ENCODE measurements at places on chromosomes 3 and 15.

- no peak for DNase-seq
These were observed 57.8 kb downstream of the NEK10 start for GRCh38 chr3:27311400-27311799.

DNA sequence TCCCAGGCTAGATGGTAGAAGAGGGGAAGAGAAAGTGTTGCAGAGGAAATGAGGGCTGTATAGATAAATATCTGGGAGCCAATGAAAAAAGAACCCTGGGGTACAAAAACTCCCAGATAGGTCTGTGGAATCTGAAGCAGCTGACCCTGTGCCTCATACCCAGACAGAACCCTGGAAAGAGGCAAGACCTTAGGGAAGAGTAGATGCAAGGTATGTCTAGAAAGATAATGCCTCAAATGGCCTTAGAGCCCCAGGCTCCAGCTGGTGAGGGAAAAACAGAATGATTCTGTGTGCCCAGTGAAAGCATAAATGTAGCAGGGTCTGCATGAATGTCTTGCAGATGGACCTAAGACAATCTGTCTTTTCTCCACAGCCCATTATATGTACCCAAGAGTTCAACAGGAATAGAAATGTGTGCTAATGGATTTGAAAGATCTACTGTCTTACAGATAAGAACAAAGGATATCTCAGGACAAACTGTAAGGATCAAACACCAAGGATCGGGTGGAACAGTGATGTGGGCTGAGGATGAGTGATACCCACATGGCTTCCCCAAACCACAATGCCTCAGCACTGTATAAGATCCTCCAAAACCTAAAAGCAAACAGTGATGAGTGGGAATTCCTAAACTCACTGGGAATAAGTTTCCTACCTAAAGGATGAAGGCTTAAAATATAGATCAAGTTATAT, 58.8 kb downstream of the NCEH1 start:
- no peak for DNase-seq

GRCh38 chr15:70210528-70210927, 112.8 kb upstream of the TLE3 start:
- DNase-seq = peak; percentile 20

DNA sequence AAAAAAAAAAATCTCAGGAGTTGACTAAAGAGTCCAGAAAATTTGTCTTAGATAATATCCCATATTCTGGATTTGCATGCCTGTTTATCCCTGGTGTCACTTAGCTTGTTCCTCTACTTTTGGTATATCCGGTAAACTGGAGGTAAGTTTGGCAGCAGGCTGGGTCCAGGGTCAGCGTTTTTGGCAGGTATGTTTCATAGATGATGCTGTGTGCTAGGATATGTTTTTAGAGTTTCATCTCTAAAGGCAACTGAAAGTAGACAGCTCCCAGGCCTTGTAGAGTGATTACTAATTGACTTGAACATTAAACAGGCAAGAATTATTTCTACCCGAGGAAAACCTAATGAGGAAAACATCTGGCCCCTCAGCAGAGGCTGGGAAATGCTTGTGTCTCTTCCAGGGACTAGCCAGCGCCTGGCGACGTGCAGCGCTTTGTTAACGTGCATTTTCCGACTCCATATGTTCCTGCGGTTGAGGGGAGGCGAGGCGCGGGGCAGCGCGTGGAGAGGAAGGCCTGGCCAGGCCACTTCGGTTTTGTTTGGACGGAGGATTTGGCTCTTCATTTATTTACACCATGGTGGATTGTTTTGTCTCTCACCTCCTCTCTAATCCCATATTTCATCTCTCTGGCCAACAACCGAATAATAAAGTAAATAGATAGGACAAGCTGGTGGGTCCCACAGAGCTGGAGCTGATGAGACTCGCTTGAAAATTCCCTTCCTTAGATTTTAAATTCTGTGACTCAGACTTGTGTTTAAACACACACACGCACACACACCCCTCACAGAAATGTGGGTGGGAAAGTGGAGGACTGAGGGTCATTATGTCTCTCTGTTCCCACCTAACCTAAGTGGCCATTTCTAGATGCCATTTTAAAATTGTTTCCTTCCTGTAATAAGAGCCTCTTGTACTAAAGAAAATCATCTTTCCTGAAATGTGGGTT, 65.3 kb downstream of the ASB7 start:
- no peak for DNase-seq

DNA sequence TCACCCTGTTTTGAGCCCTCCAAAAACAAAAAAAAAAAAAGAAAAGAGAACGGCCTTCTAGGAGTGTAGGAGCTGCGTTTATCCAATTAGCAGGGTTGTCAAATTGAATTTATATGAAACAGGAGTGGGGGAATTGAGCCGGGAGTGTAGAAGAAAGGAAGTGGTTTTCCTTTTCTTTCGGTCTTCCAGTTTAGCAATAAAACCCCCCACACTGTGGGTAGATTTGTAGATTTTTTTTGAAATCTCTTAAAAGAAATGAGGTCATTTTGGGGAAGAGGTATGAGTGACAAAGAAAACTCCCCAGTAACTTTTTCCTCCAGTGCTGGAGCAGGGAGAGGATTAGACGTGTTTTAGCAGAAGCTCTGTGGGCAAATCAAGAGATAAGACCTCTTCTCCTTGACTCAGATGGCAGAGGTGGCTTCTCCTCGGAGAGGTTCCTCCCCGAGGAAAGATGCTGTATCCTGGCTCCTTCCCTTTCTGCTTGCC, 30.8 kb downstream of the BOC start:
- no peak for DNase-seq

GRCh38 chr15:59885832-59886231, 118.3 kb upstream of the FOXB1 start:
- DNase-seq = no peak

DNA sequence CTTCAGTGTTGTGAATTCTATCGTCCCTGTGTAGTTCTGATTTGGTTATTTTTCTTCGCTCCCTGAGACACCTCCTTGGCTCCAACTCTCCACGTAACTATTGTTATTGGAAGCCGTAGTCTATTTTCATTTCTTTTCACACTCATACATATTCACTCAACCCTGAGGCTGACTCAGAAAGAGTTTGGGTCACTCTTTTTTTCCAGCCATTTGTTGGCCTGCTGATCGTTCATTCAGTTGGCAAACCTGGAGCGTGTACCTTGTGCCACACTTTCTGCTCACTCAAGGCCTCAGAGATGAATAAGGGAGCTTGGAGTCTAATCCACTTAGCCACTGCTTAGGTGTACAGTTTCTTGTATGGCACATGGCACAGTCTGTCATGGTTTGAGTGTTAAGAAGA, 22.4 kb downstream of the GYG1 start:
- no peak for DNase-seq

GRCh38 chr15:57337868-57338411, 38.4 kb upstream of the CGNL1 start:
- DNase-seq = no peak

- DNase-seq = no peak
These were observed 506.8 kb downstream of the PDCD6IP start for GRCh38 chr3:34305266-34305665.

GRCh38 chr3:106191211-106191610, 322.4 kb upstream of the CBLB start:
- no peak for DNase-seq

DNA sequence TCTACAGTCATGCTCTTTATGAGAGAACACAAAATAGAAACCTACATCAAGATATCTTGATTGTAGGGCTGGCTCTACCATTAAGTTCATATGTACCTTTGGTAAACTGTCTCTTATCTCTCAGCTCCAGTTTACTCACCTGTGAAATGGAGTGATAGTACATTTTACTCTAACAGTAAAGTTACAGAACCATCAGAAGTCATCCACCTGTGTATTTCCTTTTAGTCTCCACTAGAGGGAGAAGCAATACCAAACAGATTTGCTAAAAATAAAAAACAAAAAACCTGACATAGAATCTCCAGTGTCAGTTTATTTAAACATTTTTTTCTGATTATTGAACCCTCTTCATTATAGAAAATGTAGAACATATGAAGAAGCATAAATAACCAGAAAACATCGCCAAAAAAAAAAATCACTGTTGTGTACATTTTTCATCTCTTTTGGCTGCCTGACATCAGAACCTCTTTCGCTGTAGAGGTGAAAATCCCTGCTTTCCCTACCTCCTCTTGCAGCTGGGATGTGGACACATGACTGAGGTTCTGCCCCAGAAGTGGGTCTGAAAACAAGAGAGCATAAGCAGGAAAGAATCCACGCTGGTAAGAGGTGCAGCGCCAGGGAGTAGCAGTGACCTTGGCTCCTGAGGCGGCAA, 48.7 kb upstream of the WDR72 start:
- peak; percentile 5 for DNase-seq

DNA sequence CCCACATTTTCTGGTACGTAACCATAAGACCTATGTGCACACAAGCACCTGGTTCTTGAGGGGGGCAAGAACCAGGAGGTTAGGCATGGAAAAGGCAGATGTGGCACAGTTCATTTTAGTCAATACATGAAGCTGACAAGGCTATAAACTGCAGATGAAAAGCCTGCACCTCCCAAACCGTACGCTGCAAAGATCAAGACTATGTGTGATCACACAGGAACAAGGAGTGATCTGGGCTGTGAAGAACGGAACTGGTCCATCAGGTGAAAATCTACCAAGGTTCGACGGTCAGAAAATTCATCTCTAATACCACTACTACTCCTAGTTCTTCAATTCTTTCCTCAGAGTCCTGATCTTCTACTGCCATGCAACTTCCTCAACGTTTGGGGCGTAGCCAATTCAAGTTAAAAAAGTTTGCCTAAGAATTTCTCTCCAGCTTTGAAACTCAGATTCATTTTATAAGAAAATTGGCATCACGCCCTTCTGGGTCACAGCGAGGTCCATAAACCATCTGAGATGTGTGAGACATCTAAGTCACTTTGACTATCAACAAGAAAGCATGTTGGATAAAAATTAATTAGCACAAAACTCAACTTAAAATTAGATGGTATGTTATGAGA, 41.9 kb downstream of the PLD1 start:
- no peak for DNase-seq

DNA sequence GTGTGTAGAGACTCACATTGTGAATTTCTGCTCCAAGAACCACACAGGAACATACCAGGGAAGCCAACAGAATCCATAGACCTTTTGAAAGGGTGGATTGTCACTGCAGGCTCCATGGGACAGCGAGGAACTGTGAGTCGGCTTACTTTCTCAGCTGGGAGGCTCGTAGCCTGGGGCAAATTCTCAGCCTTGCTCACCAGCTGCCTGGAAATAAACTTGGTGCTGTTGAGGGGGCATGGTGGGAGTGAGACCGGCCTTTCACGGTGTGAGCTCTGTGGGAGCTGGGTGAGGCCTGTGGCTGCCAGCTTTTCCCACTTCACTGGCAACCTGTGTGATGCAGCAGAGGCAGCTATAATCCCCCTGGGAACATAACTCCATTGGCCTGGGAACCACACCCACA, 146.6 kb upstream of the P2RY1 start:
- no peak for DNase-seq

DNA sequence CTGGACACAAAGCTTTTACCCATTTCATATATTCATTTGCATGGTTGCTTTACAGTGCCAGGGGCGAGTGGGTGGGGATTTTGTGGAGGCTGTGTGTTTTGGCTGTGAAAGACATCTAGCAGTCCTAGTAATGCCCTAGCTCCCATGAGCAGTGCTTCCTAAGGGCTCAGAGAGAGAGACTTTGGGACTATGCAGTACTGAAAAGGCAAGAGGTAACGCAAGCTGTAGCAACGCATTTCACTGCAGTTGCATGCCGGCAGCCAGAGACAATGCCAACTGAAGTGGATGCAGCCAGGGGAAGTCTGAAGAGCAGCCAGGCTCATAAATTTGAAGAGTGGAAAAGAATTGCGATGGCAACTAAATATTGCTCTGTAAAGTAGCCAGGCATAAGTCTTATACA, 27.4 kb upstream of the ATP10A start:
- DNase-seq = no peak

GRCh38 chr3:174442302-174442682, 416.8 kb upstream of the NAALADL2 start:
- no peak for DNase-seq

DNA sequence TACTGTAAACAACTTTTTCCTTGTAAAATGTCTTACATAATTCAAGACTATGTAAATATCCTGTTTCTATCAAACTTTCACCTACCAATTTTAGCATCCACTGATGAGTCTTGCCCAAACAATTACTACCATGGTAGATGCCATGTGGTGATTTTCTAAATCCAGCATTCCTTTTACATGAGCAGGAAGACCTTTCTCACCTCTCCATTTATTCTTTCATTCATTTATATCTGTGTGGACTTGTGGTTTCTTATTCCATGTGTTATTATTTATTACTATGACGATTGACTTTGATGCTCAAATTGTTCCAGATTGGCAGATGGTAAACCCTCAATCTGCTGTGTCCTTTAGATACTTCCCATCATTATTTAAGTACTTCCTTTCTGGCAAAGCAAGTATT, 62.4 kb downstream of the IFT57 start:
- DNase-seq = no peak

DNA sequence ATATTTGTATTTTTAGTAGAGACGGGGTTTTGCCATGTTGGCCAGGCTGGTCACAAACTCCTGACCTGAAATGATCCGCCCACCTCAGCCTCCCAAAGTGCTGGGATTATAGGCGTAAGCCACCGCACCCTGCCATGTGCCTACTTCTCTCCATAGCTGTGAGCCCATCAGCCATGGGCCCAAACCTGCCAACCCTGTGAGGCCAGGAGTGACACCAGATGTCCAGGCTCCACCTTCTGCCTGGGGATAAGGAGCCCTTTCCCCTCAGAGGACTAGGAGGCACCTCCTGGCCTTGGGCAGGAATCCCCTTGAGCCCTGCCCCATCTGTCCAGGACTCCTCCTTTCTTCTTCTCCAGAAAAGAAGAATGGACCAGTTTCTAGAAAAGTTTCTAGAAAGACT, 14.2 kb upstream of the RFT1 start:
- DNase-seq = no peak

- DNase-seq = no peak
These were observed 447.4 kb upstream of the NR2F2 start for GRCh38 chr15:95883064-95883463.

DNA sequence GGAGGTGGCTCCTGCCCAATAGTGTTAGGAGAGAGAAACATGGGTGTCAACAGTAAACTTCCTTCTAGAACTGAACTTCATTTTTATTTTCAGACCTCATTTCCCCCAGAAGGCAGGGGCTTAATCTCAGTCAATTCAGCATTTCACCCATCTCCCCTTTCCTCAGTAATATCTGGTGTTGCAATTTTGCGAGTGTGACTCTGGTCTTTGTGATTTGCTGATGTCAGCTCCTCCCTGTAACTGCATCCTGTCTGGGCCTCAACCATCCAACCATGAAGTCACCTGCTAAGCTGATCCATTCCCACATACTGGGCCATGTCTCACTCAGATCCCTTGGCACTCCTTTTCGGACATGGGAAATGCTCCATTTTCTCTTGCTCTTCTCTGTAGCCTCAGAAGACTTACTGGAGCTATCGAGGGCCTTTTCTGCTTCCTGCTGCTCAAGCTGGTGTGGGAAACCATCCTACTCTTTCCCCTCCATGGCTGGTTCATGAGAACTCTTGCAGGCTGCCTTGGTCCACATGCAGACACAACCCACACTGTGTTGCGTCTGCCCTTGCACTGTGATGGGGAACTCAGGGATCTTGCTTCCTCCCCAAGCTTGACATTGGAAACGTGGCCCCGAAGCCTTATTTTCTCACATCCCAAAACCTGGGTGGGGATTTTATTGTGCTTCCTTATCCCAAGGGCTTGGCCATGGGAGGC, 24.6 kb downstream of the CCR4 start:
- no peak for DNase-seq

Measured in GM12865 (cell line).